Adipocyte (in vitro differentiated cells): ENCODE measurements at places on chromosomes 16 and 17.

DNA sequence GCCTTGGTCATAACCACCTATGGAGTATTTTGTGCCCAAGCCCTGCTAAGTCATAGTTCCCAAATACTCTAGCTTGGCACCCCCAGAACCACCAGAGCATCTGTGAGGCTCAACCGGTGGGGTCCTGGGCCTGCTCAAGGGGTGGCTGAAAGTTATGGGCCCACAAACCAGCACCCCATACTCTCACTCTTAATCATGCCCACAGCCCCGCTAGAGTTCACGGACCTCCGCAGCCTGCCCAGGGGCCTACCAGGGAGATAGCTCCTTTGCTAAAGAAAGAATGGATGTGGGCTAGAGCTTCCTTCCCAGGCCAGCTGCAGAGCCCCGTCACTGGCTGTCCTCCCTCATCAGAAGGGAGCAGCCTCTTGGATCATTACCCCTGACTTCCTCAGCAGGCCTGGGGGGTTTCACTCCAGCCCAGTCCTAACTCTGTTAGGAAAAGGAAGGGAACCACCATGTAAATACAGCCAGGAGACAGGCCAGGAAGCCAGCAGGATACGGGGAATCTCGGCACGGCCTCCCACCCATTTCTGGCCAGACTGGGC lies 1.4 kb downstream of the GIT1 start:
- DNase-seq: no peak

- DNase-seq: no peak
These were observed 22.6 kb downstream of the TBX2 start for GRCh38 chr17:61422116-61422799.

DNA sequence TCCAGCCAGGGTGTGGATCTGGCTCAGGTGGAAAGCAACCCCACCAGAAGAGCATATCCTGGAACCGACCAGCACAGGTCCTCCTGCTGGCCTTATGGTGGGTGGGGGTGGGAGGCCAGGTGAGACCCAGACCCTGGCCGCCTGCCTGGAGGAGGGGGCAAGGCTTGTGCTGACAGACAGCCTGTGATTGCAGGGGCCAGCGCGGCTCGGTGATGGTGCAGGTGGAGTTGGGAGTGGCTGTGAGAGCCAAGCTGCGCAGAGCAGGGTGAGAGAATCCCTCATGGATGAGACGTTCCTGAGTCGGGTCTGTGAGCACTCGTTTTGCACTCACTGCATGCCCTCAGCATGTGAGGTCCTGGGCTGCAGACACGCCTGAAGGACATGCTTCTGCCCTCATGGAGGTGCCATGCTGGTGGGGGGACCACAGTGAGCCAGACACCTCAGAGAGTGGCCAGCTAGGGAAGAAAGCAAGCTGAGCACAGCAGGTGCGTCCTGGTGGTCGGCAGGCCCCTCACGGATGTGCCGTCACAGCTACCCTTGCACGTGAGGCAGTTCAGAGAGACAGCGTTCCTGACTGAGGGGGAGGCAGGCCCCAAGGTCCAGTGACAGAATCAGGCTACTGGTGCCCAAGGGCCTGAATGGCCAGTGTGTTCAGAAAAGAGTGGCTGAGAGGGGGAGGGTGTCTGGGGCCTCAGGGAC lies 3.8 kb upstream of the KCNJ12 start:
- no peak for DNase-seq

GRCh38 chr16:10708969-10709368 lies 14.2 kb upstream of the TEKT5 start:
- no peak for DNase-seq

- peak; percentile 38 for DNase-seq
These were observed 338.8 kb downstream of the SEC14L1 start for GRCh38 chr17:77479372-77480198.

DNA sequence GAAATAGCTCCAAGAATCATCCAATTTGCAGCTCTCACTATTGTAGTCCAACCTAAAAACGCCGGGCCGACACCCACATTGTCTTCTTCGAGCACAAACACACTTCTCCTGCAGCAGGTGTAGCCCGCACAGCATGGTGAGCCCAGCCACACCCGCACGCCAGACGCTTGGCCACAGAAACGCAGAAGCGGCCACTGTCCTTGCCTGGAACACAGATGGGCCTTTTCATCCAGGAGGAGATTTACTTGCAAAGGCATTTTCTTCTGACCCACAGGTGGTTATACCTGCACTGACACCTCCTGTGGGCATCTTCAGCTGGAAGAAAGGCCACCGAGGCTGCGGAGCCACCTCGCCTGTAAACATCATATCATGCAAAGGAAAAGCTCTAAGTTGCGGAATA lies 98.4 kb downstream of the ADCY9 start:
- DNase-seq: no peak

DNA sequence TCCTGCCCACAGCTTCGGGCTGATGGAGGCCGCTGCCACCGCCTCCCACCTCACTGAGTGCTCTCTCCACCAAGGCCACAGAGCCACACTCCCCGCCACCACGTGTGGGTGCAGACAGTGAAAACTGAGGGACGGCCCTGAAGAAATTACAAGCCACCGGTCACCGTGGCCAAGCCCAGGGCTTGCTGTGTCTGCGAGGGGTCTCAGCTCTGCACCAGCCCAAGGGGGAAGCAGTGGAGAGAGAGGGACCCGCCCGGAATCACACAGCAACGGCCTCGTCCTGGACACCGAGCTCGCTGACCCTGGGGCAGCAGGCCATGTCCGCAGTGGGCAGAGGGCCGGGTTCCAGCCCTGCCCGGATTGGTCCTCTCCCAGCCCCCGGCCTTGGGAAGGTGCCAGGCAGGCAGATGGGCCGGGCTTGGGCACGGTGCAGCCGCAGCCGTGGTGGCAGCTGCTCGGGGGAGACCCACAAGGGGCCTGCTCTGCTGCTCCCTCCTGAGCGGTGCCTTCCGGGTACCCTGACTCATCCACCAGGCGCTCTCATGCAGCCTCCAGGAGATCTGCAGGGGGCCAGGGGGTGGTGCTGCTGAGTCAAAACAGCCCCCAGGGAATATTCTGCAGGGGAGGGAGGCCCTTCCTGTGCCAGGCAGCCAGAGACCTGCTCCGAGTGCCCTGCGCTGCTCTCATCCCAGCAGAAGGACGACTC lies 52.0 kb downstream of the CBFA2T3 start:
- peak; percentile 91 for DNase-seq

DNA sequence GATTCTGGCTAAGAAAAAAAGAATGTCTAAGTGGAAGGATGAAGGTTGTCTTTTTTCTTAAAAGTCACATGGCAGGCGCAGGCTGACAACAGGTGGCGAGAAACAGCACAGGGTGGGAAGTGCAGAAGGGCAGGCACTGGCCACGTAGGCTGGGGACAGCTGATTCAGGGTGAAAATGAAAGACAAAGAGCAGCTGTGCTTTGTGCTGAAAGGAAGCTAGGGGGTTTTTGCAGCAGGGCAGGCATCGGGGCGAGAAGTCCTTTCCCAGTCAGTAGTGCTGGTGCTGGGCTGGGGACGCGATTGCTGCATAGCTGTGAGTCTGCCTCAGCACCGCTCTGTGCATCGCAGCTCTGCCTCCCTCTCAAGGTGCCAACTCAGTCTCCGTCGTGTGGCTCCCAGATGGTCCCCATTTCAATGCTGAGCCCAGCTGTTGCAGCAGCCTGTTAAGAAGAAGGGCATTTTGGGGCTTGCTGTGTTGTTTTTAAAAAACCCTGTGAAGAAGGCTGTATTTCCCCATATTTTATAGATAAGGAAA lies 183.1 kb upstream of the CCL2 start:
- no peak for DNase-seq

DNA sequence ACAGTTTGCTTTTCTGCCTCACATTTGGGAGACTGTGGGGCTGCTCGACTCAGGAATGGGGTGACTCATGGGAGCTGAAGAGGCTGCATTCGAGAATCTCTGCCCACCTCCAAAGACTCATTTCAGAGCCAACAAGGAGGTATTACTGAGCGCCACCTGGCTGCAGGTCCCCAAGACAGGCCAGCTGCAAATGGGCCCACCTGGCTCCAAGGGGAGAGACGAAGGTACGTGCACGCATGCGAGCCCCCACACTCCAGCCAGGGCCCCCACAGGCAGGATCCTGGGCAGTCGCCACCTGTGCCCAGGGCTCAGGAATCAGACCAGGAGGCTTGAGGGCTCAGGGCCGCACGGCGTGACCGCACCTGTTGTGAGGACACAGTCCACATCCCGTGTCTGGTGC lies 6.0 kb downstream of the HAGHL start:
- DNase-seq: no peak

- peak; percentile 35 for DNase-seq
These were observed 17.8 kb downstream of the CDH16 start for GRCh38 chr16:66900721-66901441.

- DNase-seq: no peak
These were observed 39.9 kb downstream of the CENPV start for GRCh38 chr17:16313139-16314090.

DNA sequence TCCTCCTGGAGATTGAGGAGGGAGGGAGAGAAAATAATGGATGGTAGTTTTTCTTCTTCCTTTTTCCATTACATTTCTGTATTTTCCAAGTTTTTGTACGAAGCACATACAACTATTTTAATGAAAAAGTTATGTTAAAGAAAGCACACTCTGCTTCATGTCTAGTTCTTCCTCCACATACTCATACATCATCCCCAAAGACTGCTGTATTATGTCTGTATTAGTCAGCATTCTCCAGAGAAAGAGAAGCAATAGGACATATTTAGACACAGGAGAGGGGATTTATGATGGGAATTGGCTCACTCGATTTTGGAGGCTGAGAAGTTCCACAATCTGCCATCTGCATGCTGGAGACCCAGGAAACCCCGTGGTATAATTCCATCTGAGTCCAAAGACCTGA lies 10.1 kb upstream of the ACSM2A start:
- no peak for DNase-seq

GRCh38 chr16:74999609-75000480 lies 1.0 kb downstream of the ZNRF1 start:
- peak; percentile 77 for DNase-seq

DNA sequence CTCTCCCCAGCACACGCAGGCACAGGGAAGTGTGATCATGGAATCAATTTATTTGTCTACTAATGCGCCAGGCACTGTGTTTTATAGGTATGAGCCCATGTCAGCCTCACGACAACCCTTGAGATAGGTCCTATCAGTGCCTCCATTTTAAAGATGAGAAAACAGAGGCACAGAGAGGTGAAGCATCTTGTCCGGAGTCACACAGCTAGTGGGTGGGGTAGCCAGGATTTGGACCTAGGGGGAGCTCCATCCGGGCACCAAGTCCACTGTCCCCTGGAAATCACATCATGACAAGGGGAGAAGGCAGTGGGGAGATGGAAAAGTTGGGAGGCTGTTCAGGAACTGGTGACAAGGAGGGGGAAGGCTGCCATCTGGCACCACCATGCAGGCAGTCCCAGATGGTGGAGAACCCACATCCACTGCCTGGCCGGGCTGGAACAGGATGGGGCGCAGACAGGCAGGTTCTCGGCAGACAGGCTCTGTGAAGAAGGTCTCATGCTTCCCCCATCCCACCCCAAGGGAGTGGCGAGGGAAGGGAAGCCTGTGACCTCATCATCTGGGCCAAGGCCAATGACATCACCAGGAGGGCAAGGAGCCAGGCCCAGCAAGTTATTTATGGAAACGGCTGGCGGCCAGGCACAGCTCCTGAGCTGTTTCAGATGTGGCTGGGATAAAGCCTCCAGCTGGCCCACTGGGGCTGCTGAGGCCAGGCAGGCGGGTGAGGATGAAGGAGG lies 126.0 kb upstream of the SDK2 start:
- peak; percentile 2 for DNase-seq

DNA sequence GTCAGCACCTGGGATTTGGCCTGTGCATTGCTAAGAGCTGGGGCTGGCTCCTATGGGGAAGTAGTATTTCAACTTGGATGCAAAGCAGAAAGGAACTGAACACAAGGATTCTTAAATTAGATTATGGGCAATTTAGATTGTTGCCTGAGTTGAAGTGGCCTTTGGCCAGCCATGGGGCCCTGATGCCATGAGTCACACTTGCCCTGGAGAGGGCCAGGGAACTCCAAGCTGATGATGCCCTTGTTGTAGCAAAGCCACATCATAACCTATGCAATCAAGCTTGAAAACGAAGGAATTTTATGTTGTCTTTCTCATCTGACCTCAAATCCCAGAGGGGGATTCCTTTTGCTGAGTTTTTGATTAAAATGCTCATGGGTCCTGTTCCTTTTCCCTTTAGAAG lies 3.9 kb upstream of the SPATA32 start:
- DNase-seq: peak; percentile 74

- peak; percentile 56 for DNase-seq
These were observed 445 bp upstream of the DBNDD1 start for GRCh38 chr16:90019543-90020259.

- no peak for DNase-seq
These were observed 39.9 kb downstream of the ADCY7 start for GRCh38 chr16:50306287-50306686.

- DNase-seq: no peak
These were observed 24.5 kb downstream of the WNT9B start for GRCh38 chr17:46875849-46876352.

DNA sequence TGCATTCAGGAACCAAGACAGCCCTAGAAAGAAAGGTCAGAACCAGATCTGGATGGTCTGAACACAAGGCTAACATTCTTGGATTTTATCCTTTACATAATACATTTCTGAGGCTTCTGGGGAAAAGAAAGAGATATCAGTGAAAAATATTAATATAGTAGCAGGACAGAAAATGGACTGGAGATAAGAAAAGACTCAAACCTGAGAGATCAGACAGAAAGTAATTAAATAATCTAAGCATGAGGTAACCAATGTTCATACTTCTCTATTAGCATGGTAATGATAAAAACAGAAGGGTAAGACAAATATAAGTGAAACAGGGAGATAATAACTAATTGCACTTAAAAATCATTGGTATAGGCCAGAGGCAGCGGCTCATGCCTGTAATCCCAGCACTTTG lies 5.5 kb downstream of the TRIM37 start:
- no peak for DNase-seq

- DNase-seq: no peak
These were observed 1.0 kb downstream of the FOXJ1 start for GRCh38 chr17:76139801-76140660.

- peak; percentile 82 for DNase-seq
These were observed 16.5 kb upstream of the PRM1 start for GRCh38 chr16:11297492-11298142.

DNA sequence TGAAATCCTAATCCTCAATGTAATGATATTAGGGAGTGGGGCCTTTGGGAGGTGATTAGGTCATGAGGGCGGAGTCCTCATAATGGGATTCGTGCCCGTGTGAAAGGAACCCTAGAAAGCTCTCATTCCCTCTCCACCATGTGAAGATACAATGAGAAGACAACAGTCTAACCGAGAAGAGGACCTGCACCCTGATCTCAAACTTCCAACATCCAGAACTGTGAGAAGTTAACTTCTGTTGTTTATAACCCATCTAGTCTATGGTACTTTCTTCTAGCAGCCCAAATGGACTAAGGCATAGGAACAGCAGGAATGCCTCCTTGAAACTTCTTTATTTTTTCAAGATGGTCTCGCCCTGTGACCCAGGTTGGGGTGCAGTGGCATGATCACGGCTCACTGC lies 24.7 kb downstream of the WSB1 start:
- no peak for DNase-seq

- DNase-seq: no peak
These were observed 19.4 kb downstream of the NATD1 start for GRCh38 chr17:21233581-21234347.

DNA sequence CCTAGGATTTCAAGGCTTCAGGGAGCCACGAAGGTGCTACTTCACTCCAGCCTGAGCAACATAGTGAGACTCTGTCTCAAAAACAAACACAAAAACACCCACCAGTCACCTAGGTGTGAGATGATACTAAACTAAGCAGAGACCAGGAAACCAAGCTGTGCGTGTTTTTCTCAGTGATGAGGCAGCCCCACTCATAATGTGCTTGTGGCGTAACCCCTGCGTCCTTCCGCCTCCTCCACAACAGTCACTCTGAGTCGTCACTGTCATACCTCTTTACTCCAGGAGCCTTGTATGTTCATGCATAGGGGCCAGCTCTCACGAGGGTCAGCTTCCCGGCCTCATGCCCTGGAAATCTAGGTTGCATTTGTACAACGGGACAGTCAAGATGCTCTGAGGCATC lies 31.1 kb upstream of the SLC47A1 start:
- DNase-seq: no peak
